ENCODE measurements at places on chromosomes 2 and 18.

DNA sequence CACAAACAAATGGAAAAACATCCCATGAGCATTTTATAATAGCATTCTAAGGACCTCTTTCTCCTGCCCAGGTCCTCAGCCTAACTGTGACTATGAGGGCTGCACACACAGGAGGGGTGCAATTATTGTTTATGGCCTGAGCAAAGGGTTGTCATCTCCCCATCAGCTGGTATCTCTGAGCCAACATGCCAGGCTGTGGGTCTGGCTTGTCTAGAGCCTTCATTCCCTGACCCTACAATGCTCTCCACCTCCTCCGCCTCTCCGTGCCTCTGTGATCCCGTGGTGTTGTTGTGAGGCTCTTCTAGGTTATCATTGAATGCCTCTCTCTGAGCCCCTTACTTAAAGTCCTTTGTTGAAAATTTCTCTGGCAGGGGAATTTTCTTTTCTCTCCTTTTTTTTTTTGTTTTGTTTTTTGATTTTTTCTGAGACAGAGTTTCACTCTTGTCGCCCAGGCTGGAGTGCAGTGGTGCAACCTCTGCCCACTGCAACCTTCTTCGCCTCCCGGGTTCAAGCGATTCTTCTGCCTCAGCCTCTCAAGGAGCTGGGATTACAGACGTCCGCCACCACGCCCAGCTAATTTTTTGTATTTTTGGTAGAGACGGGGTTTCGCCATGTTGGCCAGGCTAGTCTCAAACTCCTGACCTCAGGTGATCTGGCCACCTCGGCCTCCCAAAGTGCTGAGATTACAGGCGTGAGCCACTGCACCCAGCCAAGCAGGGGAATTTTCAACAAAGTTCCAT is 126.4 kb downstream of the SMAD7 start:
- DNase-seq: peak; percentile 29

- no peak for DNase-seq
Measured at GRCh38 chr2:119646149-119646548, 32.9 kb upstream of the TMEM177 start.

- DNase-seq: peak; percentile 64
Measured at GRCh38 chr2:157839162-157839801, 36.8 kb downstream of the ACVR1 start.

GRCh38 chr2:219446101-219446504 is 11.5 kb downstream of the SPEG start:
- DNase-seq: no peak

Data from right forelimb (tissue), 1 donor.